ENCODE measurements at places on chromosomes 4 and X.

DNA sequence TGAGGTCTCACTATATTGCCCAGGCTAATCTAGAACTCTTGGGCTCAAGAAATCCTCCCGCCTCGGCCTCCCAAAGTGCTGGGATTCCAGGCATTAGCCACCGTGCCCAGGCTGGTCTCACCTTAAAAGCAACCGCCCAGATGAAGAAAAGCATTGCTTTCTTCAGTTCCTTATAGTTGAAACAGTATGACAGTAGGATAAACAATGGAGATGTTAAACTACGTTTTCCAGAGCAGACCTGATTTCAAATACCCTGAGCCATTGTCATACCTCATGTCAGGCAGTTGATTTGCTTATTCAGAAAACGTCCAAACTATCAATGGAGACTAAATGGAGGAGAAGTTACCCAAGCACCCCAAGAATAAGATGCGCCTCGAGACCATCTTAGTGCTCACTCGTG lies 26.3 kb upstream of the TMEM131L start:
- DNase-seq = no peak

- no peak for DNase-seq
These were observed 4.5 kb upstream of the TMEM255A start for GRCh38 chrX:120315776-120316175.

- no peak for DNase-seq
These were observed 20.5 kb upstream of the FAM193A start for GRCh38 chr4:2515830-2516550.

- DNase-seq = no peak
These were observed 25.2 kb downstream of the PPP1R2C start for GRCh38 chrX:42752730-42753129.

All from ureter (tissue), 1 donor.